ENCODE measurements at places on chromosomes 1 and 21. TPM values are rescaled to one million over a fixed set of nuclear protein-coding genes. Genes with fewer than 3 reads are reported as not detected.

GRCh38 chr1:17348593-17349234, 23.3 kb upstream of the PADI6 start:
- H3K27me3 ChIP-seq = no peaks in the 10 kb centered on the region
- no peak overlapping the region for H3K27ac ChIP-seq
- H3K4me3 ChIP-seq = no peak overlapping the region
- DNase-seq = no peak
- H3K4me1 ChIP-seq = no peaks in the 10 kb centered on the region
- H3K36me3 ChIP-seq = no peaks in the 10 kb centered on the region

GRCh38 chr1:181166377-181167196, 78.1 kb downstream of the IER5 start:
- no peaks in the 10 kb centered on the region for H3K27me3 ChIP-seq
- DNase-seq = peak; percentile 65
- peaks cover 8% of the 10 kb centered on the region for H3K4me1 ChIP-seq
- no peak overlapping the region for H3K27ac ChIP-seq
- H3K36me3 ChIP-seq = no peaks in the 10 kb centered on the region
- H3K4me3 ChIP-seq = no peak overlapping the region

DNA sequence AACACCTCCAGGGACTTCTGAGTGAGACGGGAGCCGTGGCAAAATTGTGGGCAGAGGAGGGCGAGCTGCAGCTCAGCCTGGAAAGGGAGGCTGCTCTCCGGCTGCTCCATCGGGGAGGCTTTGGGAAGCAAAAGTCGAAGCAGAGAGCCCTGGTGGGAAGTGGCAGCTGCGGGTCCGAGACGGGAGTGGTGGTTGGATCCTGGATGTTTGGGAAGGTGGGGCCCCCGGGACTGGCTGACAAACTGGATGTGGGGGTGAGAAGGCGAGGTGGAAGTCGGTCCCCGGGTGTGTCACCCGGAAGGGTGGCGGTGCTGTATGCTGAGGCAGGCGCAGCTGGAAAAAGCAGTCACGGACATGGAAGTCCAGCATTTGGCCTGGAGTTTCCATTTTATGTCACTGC, 52.1 kb downstream of the KCNAB2 start:
- no peak overlapping the region for H3K4me3 ChIP-seq
- H3K36me3 ChIP-seq = peaks cover 45% of the 10 kb centered on the region
- no peak for DNase-seq
- no peaks in the 10 kb centered on the region for H3K4me1 ChIP-seq
- H3K27me3 ChIP-seq = no peaks in the 10 kb centered on the region

Gene GBP7
- total RNA-seq = not detected

Gene RCSD1
- 42.3 TPM for total RNA-seq

- no peak overlapping the region for H3K4me3 ChIP-seq
- H3K36me3 ChIP-seq = no peaks in the 10 kb centered on the region
- no peaks in the 10 kb centered on the region for H3K27me3 ChIP-seq
Measured at GRCh38 chr1:40795811-40796586, 12.4 kb downstream of the KCNQ4 start.

Gene TMEM81
- 2.1 TPM for total RNA-seq

Gene HSD3B2
- not detected for total RNA-seq

- no peak for DNase-seq
- H3K36me3 ChIP-seq = peaks cover 22% of the 10 kb centered on the region
- no peak overlapping the region for H3K4me3 ChIP-seq
- no peaks in the 10 kb centered on the region for H3K4me1 ChIP-seq
Measured at GRCh38 chr1:50492142-50492541, 68.9 kb upstream of the DMRTA2 start.

DNA sequence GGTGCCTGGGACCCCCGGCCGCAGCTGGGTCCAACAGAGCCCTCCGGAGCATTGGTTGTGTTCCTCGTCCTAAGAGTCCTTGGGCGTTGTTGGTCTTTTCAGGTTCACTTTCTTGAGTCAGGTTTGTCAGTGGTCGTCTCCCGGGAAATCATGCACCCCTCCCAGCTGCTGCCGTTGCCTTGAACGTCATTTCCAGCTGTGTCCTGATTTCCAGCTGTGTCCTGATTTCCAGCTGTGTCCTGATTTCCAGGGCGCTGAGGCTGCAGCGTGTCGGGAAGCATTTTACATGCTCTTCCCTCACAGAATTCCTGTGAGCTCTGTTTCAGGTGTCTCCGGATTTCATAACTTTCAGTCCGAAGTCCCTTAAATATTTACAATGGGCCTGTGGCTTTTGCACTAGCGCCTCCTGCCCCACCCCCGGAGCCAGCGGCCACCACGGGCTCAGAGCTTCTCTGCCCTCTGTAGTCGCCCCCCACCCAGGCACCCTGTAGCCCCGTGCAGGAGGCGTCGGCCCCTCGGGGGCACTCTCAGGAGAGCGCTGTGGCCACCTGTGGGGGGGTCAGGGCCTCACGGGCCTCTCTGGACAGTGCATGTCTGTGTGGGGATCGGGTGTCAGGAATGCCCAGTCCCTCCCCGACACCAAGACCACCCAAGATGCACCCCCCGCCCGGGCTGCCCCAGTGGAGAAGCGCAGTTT, 66.7 kb downstream of the COL18A1 start:
- peaks cover 40% of the 10 kb centered on the region for H3K4me1 ChIP-seq
- no peak overlapping the region for H3K27ac ChIP-seq
- DNase-seq = no peak
- no peaks in the 10 kb centered on the region for H3K36me3 ChIP-seq

GRCh38 chr1:161305867-161306519, 3.8 kb downstream of the MPZ start:
- peaks cover 26% of the 10 kb centered on the region for H3K4me1 ChIP-seq

DNA sequence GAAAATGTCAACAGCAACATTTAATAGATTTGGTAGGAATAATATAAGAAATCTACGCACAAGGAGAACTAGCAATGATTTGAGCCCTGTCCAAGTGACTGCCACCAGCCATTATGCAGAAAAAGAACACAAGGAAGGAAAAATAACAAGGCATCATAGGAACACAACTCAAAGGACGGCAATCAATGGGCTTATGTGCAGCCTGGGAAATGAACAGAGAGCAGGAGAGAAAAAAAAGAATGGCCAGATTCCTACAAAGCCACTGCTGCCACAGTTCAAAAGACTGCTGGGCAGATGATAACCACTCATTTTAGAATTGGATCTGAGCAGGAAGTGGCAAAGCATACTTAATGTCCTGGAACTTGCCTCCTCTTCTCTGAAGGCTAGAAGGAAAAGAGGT, 274.3 kb upstream of the CAMK1G start:
- no peak overlapping the region for H3K27ac ChIP-seq
- no peaks in the 10 kb centered on the region for H3K36me3 ChIP-seq

- H3K27ac ChIP-seq = no peak overlapping the region
- no peak overlapping the region for H3K4me3 ChIP-seq
- H3K4me1 ChIP-seq = peaks cover 57% of the 10 kb centered on the region
- DNase-seq = no peak
- H3K36me3 ChIP-seq = no peaks in the 10 kb centered on the region
- no peaks in the 10 kb centered on the region for H3K27me3 ChIP-seq
Measured at GRCh38 chr1:167618366-167618765, 11.7 kb upstream of the RCSD1 start.

- no peaks in the 10 kb centered on the region for H3K4me1 ChIP-seq
- no peak overlapping the region for H3K4me3 ChIP-seq
- H3K27ac ChIP-seq = no peak overlapping the region
- DNase-seq = no peak
- no peaks in the 10 kb centered on the region for H3K36me3 ChIP-seq
Measured at GRCh38 chr1:216293683-216294082, 129.6 kb downstream of the USH2A start.

Gene RNU1-1
- total RNA-seq = 4,982 TPM

Gene FAM72C
- not detected for total RNA-seq

Gene OR2L3
- total RNA-seq = not detected

DNA sequence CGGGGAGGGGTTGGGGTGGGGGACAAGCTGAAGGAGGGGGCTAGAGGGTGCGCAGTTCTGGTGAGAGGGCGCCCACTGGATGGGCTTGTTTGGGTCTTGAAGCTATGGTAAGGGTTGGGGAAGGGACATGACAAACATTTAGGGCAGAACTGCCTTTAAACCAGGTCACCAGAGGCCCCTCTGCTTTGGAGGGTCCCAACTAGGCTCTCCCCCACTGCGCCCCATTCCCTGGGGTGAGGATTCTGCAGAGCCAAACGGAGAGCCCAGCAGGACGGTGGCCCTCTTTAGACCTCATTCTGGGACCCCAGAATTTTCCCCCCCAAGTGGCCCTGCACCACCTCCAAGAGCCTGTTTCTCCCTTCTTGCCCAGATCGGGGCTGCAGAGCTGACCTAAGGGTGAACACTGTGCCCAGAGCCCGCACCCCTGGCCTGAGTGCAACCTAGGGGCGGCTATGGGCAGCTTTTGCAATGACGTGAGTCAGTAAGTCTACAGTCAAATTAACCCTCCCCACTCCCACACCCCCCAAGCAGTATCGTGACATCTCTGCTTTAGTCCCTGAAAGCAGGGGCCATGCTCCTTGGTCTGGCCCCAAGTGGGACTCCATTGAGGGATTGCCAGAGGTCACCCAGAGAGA, 593.8 kb downstream of the MATN1 start:
- H3K27ac ChIP-seq = no peak overlapping the region
- H3K27me3 ChIP-seq = no peaks in the 10 kb centered on the region
- DNase-seq = no peak
- no peak overlapping the region for H3K4me3 ChIP-seq
- H3K4me1 ChIP-seq = no peaks in the 10 kb centered on the region

GRCh38 chr21:29367335-29367734, 68.6 kb downstream of the BACH1 start:
- no peaks in the 10 kb centered on the region for H3K4me1 ChIP-seq
- no peaks in the 10 kb centered on the region for H3K27me3 ChIP-seq
- H3K36me3 ChIP-seq = no peaks in the 10 kb centered on the region
- DNase-seq = no peak
- H3K27ac ChIP-seq = no peak overlapping the region
- no peak overlapping the region for H3K4me3 ChIP-seq

Gene TNFRSF9
- 0.84 TPM for total RNA-seq

DNA sequence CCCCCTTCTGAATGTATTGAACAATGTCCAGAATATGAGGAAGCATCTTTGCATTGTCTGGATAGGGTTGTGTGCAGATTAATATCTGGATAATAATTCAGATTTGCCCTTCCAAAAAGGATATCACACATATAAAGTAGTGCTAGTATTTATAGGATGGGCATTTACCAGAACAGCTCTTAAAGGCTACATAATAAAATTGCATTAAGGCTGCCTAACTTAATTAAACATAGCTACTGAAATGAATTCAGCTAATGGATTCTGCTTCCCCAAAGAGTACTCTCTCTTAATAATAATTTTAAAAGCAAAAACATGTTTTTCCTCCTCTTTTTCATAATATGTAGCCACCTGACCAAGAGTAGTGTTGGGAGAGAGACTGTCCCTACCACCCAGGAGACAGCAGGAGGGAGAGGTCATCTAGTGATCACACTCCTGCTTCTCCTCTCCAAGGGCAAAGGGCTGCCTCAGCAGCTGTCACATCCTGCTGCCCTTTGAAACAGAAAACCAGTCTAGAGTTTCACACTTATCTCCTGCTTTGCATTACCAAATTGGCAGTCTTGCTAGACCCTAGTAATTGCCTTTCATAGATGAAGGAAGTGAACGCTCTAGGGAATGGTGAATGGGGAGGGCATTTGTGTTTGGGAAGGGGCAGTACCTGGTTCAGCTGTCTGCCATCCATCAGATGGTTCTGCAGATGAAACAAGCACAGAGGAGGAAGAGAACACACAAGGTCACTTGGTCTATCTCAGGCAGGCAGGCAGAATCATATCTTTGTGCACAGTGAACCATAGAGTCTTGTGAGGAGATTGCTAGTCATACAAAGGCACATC, 29.3 kb upstream of the DDAH1 start:
- no peak overlapping the region for H3K4me3 ChIP-seq
- no peaks in the 10 kb centered on the region for H3K27me3 ChIP-seq
- H3K4me1 ChIP-seq = no peaks in the 10 kb centered on the region
- no peak for DNase-seq
- no peak overlapping the region for H3K27ac ChIP-seq

DNA sequence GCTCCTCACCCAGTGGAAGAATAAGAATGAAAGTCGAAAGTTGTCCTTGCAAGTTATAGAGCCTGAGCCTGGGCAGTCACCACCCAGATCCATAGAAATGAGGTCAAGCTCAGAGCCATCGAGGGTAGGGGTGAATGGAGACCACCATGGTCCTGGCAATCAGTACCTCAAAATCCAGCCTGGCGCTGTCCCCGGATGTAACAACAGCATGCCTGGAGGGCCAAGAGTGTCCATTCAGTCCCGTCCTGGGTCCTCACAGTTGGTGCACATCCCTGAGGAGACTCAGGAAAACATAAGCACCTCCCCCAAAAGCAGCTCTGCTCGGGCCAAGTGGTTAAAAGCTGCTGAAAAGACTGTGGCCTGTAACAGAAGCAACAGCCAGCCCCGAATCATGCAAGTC, 41.8 kb downstream of the PLPPR4 start:
- no peak overlapping the region for H3K4me3 ChIP-seq
- DNase-seq = no peak
- no peaks in the 10 kb centered on the region for H3K4me1 ChIP-seq
- H3K36me3 ChIP-seq = no peaks in the 10 kb centered on the region
- H3K27me3 ChIP-seq = no peaks in the 10 kb centered on the region
- no peak overlapping the region for H3K27ac ChIP-seq

- H3K27me3 ChIP-seq = no peaks in the 10 kb centered on the region
- H3K27ac ChIP-seq = no peak overlapping the region
- no peak for DNase-seq
- no peak overlapping the region for H3K4me3 ChIP-seq
- no peaks in the 10 kb centered on the region for H3K36me3 ChIP-seq
Measured at GRCh38 chr21:38716942-38717341, 88.8 kb upstream of the ETS2 start.

- no peak overlapping the region for H3K27ac ChIP-seq
- no peak for DNase-seq
- no peaks in the 10 kb centered on the region for H3K36me3 ChIP-seq
- no peak overlapping the region for H3K4me3 ChIP-seq
Measured at GRCh38 chr1:71737768-71738167, 544.6 kb downstream of the NEGR1 start.

DNA sequence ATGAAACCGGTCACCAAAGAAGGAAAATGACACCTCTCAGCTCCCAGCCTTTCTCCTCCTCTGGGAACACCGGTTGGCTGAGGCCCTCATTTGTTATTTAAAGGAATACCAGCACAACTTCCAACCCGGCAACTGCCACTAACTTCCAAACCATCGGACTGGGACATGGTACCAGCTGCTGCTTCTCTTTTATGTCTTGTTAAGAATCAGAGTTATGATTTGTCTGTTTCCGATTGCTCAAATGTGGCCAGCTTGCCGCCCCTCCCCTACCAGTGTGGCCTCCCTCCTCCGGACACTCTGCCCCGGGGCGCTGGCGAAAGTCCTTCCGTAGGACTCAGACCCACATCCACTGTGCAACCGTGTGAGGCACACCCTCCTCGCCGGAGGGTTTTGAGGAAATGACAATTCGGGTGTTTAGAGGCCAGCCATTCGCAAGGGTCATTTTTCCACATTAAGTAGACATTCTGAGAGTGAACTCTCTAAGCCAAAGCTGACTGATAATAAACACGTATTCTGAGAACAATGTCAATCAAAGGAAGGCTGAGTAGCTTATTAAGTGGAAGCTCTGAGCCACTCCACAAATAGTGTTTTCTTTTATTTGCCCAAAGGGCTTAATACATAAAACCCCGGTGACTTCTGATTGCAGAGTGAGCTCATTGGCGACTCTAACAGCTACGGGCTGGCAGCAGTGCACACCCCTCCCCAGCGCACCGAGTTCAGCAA, 5.5 kb downstream of the RIPK4 start:
- peaks cover 21% of the 10 kb centered on the region for H3K4me1 ChIP-seq
- no peak overlapping the region for H3K27ac ChIP-seq
- H3K36me3 ChIP-seq = no peaks in the 10 kb centered on the region
- peak; percentile 55 for DNase-seq
- peaks cover 61% of the 10 kb centered on the region for H3K27me3 ChIP-seq

All from CD4-positive, alpha-beta T cell (primary cell).